Subcutaneous preadipocyte (primary cell): ENCODE measurements at places on chromosomes 1 and 21. TPM values are rescaled to one million over a fixed set of nuclear protein-coding genes. Genes with fewer than 3 reads are reported as not detected.

Gene HPDL
- 3.7 and 4.7 TPM in 2 replicates for total RNA-seq

Gene FCGR2B
- not detected in 2 replicates for total RNA-seq

Gene FAM151A
- total RNA-seq = not detected in 2 replicates

Gene SEMA6C
- total RNA-seq = 0.73 and 0.98 TPM in 2 replicates

Gene SPRR2E
- not detected in 2 replicates for total RNA-seq

Gene TAS1R3
- total RNA-seq = under 0.01 TPM in 2 replicates

Gene OR2L5
- total RNA-seq = not detected in 2 replicates

Gene SFPQ
- total RNA-seq = 207 and 274 TPM in 2 replicates

Gene LRRC71
- 0.20 TPM in 1 of 2 replicates, not detected in the other for total RNA-seq

Gene SLAMF8
- under 0.01 TPM in 1 of 2 replicates, not detected in the other for total RNA-seq

Gene RNU1-3
- under 0.01 TPM in 2 replicates for total RNA-seq

Gene SPATA21
- not detected in 2 replicates for total RNA-seq

Gene AKR7A3
- total RNA-seq = 0.73 and 1.4 TPM in 2 replicates

Gene C1orf116
- under 0.01 TPM in 1 of 2 replicates, not detected in the other for total RNA-seq

Gene TMEM201
- total RNA-seq = 10.7 and 18.0 TPM in 2 replicates

Gene TGFB2
- total RNA-seq = 0.73 and 0.78 TPM in 2 replicates

Gene CELA2B
- total RNA-seq = not detected in 2 replicates

Gene TNFRSF18
- total RNA-seq = not detected in 2 replicates

Gene TSACC
- 0.20 and 0.37 TPM in 2 replicates for total RNA-seq

Gene RIPK4
- under 0.01 TPM in 1 of 2 replicates, not detected in the other for total RNA-seq

Gene MOV10
- 29.0 and 47.9 TPM in 2 replicates for total RNA-seq

Gene CYP4X1
- under 0.01 and 0.20 TPM in 2 replicates for total RNA-seq

Gene IGSF21
- total RNA-seq = not detected in 2 replicates

Gene IVL
- under 0.01 TPM in 1 of 2 replicates, not detected in the other for total RNA-seq

Gene OSBPL9
- 34.5 and 49.7 TPM in 2 replicates for total RNA-seq

Gene HSPA6
- under 0.01 and 0.20 TPM in 2 replicates for total RNA-seq

Gene LPAR3
- 0.37 and 4.7 TPM in 2 replicates for total RNA-seq

Gene SH3D21
- total RNA-seq = 1.5 and 2.7 TPM in 2 replicates

Gene CRYBG2
- total RNA-seq = not detected in 2 replicates

Gene KRTAP19-1
- total RNA-seq = not detected in 2 replicates

Gene SPRR3
- total RNA-seq = not detected in 2 replicates

Gene KIF21B
- total RNA-seq = under 0.01 TPM in 2 replicates

Gene EXTL1
- total RNA-seq = under 0.01 TPM in 2 replicates

Gene CASQ2
- not detected in 2 replicates for total RNA-seq

Gene GFI1
- under 0.01 and 0.20 TPM in 2 replicates for total RNA-seq

Gene RPF1
- 26.5 and 37.7 TPM in 2 replicates for total RNA-seq

Gene OR2T33
- total RNA-seq = not detected in 2 replicates

Gene HNRNPCL1
- total RNA-seq = not detected in 2 replicates

Gene OR4F29
- 0.37 and 0.39 TPM in 2 replicates for total RNA-seq

Gene RIMS3
- under 0.01 and 0.20 TPM in 2 replicates for total RNA-seq

Gene SYT11
- total RNA-seq = 20.2 and 25.6 TPM in 2 replicates

Gene CDC42BPA
- total RNA-seq = 39.3 and 54.9 TPM in 2 replicates

Gene TDRKH
- 1.8 and 3.5 TPM in 2 replicates for total RNA-seq

Gene IFI44L
- total RNA-seq = 13.6 and 15.2 TPM in 2 replicates

Gene CPLANE2
- 8.2 and 8.8 TPM in 2 replicates for total RNA-seq

Gene LRRC41
- 93.3 and 110 TPM in 2 replicates for total RNA-seq

Gene ISG20L2
- 18.0 and 25.0 TPM in 2 replicates for total RNA-seq

Gene CELA3B
- not detected in 2 replicates for total RNA-seq

Gene PM20D1
- not detected in 2 replicates for total RNA-seq

Gene ADORA1
- total RNA-seq = 0.37 and 0.59 TPM in 2 replicates

Gene UTS2
- under 0.01 TPM in 1 of 2 replicates, not detected in the other for total RNA-seq

Gene OR2M7
- not detected in 2 replicates for total RNA-seq
